ENCODE measurements at places on chromosomes 6 and 20.

- no peak for DNase-seq
These were observed 769 bp upstream of the TRPC4AP start for GRCh38 chr20:35093267-35093884.

GRCh38 chr6:43021270-43022047, at the start of gene RRP36:
RRP36 (plus strand) TSS chr6:43021623; CDS start chr6:43021655, 32 bp downstream.
- peak; percentile 74 for DNase-seq

DNA sequence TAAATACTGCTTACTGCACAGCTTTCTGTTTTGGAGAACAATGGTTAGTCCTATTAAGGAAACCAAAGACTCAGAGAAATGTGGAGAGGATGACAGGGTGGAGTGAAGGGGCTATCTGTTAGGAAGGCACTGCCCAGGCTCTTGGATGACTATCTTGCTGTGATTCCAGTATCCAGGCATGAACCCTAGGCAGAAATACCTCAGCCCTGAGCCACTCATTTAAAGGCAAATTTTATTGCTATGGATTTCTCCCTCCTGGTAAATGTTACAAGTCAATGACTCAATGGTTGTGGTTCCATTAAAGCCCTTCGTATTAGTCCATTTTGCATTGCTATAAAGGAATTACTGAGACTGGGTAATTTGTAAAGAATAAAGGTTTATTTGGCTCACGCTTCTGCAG, 25.9 kb downstream of the ADGRF4 start:
- DNase-seq: no peak

DNA sequence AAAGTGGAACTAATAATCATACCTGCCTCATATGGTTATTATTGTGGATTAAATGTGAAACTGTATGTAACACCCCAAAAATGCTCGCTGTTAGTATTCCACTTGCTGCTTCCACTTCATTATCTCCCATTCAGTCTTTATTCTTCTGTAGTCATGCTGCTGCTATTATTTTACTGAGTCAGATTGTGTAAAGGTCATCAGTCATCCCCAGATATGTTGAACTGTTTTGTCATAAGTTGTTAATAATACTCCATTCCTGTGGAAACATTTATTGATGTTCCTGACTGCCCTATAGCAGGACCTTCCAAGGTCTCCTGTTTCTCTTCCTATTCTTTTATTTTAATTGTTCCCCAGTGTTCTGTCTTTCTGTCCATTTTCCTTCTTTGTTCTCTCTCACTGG, 1148.3 kb downstream of the EPHA7 start:
- DNase-seq: no peak

DNA sequence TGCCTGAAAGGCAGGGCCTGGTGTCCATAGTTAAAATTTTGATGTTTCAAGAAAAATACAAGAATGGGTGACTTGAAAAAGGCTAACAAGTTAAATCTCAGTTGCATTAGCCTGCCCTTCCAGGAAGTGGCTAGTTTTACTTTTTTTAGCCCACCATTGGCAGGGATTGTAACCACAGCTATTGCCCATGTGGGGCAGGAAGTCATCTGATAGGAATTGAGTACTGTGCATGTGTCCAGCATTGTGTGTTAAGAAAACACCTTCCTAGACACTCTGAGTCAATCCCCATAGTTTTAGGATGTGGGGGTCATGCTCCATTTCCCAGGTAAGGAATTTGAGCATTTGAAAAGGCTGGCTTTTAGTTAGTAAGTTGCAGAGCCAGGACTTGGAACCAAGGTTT, 26.9 kb downstream of the LYRM2 start:
- no peak for DNase-seq

GRCh38 chr6:149032599-149033405, 284.7 kb upstream of the TAB2 start:
- DNase-seq: peak; percentile 98

DNA sequence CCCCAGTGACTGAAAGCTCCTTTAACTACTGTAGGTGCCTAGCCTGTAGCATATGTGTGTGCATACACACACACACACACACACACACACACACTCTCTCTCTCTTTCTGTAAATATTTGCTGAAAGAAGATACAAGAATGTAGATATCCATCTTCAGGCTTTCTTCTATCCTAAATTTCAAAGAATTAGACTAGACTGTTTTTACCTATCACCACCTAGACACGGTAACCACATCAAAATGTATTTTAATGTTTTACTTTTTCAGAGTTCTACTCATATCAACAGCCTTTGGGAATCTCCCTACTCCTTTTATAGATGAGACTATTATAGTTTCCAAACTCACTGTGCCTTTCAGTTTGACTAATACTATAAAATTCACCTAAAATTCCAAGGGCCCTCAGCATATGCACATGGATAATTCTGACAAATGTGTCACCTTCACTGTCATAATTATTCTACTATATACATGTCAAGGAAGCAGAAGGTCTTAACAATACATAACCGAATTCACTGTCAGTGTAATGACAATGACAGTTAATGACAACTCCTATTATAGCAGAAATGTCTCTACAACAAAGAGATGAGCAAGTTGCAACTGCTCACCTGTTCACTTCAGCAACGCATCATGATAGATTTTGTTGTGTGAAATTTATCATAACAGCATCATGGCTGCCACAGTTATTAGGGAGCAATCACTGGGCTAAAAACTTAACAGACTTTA, 236.5 kb downstream of the GMPR start:
- no peak for DNase-seq

GRCh38 chr6:158661156-158661685, 11.4 kb downstream of the SYTL3 start:
- no peak for DNase-seq

- DNase-seq: peak; percentile 55
These were observed 112.6 kb upstream of the CCN2 start for GRCh38 chr6:132063738-132064137.

Measured in HepG2 (cell line).